ENCODE measurements at places on chromosomes 16 and 17.

DNA sequence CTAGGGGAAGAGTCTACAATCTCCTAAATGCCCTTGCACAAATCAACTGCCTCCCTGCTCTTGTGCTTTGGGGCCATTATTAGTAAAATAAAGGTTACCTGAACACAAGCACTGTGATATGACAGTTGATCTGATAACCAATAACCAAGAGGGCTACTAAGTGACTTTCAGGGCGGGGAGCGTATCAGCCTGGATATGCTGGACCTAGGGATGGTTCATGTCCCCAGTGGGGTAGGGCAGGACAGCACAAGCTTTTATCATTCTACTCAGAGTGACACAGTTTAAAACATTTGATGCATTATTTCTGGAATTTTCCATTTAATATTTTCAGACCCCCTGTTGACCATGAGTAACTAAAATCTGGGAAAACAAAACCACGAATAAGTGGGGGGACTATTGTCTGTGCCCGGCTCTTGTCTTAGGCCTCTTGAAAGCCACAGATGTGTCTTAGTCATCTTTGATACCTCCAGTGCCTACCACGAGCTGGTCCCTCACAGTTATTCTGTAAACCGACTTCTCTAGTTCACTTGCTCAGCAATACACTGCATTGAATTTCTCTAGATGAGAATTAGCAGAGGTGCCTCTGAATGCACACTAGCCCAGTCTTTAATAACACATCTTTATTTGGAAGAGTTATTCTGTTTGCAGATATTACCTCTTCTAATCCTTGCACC is 94.6 kb upstream of the DHX40 start:
- no peak for DNase-seq

GRCh38 chr17:19346351-19347255 is 15.9 kb downstream of the B9D1 start:
- peak; percentile 70 for DNase-seq

GRCh38 chr17:13008461-13008860 is 9.4 kb downstream of the ELAC2 start:
- no peak for DNase-seq

- no peak for DNase-seq
These were observed 29.6 kb upstream of the PHOSPHO1 start for GRCh38 chr17:49260011-49260816.

GRCh38 chr17:78882540-78883088 is 20.4 kb downstream of the CEP295NL start:
- no peak for DNase-seq

GRCh38 chr16:75065149-75065505 is 51.5 kb downstream of the LDHD start:
- no peak for DNase-seq
